ENCODE measurements at places on chromosomes 7 and 10.

- no peak for DNase-seq
These were observed 4.2 kb downstream of the AHR start for GRCh38 chr7:17302575-17303142.

DNA sequence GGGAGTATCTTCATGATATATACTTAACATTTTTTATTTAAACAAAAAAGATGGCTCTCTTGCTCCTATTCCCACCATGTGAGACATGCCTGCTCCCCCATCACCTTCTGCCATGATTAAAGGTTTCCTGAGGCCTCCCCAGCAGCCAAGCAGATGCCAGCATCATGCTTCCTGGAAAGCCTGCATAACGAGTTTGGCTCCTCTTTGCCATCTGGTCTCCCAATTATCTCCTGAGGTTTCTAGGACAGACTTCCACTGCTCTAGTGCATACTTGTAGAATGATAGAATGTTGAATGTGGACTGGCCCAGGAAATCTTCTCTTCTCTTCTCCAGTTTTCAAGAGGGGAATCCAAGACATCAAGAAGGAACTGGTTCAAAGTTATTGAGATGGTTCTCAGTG, 45.9 kb upstream of the ELAPOR2 start:
- DNase-seq: no peak

DNA sequence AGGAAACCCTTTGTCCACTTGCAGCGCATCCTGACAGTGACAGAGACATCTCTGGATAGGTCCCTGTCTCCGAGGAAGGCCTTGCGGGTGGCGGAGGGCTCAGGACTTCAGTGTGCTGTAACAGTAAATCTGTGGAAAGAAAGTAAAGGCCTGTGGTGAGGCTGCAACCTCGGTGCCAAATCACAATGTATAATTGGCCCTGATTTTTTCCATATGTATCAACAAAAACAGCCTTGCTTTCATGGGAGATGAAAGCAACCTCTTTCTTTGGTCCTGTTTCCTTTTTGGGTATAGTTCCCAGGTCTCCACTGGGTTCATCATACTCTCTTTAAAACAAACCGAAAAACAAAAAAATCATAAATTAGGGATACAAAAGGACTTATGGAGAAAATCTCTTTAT, 110.9 kb upstream of the BMPER start:
- no peak for DNase-seq

DNA sequence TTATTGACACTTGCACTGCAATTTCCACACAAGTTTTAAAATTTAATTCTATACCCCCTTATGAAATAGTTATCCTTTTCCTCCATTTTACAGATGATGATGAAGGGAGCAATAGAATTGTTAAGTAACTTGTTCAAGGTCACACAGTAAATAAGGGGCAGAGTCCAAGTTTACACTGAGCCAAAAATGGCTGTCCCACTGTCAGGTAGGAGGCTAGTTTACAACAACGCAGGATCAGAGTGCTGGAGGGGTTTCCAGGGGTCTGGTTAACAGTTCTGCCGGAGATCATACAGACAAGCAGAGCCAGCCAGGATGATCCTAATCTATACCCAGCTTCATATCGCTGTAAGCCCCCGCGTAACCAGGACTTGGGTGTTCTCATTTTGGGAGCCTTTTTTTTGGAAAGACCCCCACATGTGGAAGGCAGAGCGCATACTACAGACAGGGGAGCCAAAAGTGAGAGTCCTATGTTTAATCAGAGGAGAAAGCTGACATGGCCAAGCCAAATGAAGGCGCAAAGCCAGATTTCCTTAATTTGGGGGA, 524 bp upstream of the UNC5B start:
- no peak for DNase-seq

- DNase-seq: no peak
These were observed 12.7 kb upstream of the TMEM273 start for GRCh38 chr10:49200854-49201253.

DNA sequence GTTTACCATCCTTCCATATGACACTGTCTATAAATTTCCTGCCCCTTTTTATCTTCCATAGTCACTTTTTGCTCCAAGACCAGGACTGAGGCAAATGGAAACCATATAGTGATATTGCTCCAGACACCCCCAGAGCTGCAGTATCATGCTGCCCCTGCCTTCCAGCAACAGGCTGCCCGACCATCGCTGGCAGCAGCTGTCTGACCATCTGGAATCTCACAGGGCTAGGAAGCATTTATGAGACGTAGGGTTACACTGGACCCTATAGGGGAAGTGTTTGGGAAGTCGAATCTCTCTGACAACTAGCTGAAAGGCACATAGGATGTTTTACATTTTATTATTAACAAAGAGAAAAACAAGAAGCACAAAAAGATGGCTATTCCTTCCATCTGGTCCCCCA, 19.4 kb downstream of the ENO4 start:
- no peak for DNase-seq

GRCh38 chr10:96578633-96579032, 8.2 kb downstream of the TM9SF3 start:
- DNase-seq: no peak
